ENCODE measurements at places on chromosomes 4 and X. TPM values are rescaled to one million over a fixed set of nuclear protein-coding genes. Genes with fewer than 3 reads are reported as not detected.

Gene MAGEA8
- not detected for total RNA-seq

Gene NUDT11
- 0.83 TPM for total RNA-seq

Gene OPHN1
- 0.09 TPM for total RNA-seq

Gene FMR1NB
- not detected for total RNA-seq

Gene TREX2
- 3.1 TPM for total RNA-seq

Gene EVC2
- 0.69 TPM for total RNA-seq

Gene ZC4H2
- 17.3 TPM for total RNA-seq

Gene TCEAL3
- 6.1 TPM for total RNA-seq

Gene CD38
- total RNA-seq = 99.9 TPM

Gene STOX2
- total RNA-seq = not detected

Gene AMOT
- total RNA-seq = 1.1 TPM

Gene RS1
- not detected for total RNA-seq

DNA sequence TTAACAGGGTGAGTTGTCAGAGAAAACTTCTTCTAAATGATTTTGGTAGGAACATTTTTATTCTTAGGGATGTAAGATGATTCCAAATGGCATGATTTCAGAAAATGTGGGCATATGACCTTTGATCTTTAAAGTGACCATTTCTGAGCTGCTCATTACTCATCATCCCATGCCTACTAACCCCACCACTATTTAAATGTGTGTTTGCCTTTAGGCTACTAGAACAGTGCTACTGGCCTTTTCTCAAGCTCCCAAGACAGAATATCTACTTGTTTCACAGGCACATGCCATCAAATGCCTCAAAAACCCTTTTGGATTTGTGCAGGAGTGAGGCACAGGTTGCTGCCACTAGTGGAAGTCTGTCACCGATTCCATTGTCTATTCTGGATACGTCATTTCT lies 428.2 kb downstream of the ADAM29 start:
- no peak for DNase-seq

GRCh38 chrX:151973851-151974335 lies 583 bp downstream of the GABRE start:
- no peak for DNase-seq

- no peak for DNase-seq
Observed at GRCh38 chr4:15402974-15403373, 24.9 kb upstream of the C1QTNF7 start.

DNA sequence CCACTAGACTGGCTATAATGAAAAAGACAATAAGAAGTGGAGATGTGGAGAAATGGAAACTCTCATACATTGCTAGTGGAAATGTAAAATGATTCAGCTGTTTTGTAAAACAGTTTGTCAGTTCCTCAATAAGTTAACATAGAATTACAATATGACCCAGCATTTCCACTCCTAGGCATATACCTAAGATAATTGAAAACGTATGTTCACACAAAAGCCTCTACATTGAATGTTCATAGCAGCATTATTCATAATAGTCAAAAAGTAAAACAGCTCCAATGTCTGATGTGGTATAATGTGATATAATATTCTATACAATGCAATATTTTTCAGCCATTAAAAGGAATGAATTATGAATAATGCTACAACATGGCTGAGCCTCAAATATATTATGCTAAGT lies 10.2 kb downstream of the EDA start:
- no peak for DNase-seq

DNA sequence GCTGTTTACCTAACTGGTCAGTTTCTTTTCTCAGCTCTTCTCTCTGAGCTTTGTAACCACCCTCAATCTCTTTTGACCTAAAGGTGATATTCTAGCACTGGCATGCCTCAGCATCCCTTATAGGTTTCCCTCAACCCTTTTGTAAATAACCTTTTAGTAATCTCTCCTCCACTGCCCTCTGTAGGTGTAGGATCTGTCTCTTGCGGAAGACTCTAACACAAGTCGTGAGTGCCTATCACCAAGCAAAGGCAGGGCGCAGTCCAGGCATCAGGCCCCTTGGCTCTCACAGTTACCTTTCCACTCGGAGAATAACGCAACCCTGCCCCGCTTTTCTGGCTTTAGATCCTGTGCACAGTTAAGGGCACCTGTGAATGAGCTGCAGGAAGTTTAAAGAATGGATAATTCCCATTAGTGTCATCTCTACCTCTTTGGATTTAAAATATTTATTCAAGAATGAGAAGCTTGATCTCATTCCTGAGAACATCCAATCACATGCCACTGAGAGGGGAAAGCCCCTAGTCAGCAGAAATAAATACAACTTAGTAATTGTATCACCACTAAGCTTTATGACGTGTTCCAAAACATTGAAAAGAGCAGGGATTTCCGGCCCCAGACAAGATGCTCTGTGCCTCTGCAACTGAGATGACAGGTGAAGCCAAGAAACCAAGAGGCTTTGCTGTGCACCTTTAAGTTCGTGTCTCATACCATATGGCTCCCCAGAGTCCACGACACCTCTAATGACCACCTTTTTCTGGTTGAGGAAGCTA lies 58.8 kb downstream of the SPINK2 start:
- DNase-seq = no peak

DNA sequence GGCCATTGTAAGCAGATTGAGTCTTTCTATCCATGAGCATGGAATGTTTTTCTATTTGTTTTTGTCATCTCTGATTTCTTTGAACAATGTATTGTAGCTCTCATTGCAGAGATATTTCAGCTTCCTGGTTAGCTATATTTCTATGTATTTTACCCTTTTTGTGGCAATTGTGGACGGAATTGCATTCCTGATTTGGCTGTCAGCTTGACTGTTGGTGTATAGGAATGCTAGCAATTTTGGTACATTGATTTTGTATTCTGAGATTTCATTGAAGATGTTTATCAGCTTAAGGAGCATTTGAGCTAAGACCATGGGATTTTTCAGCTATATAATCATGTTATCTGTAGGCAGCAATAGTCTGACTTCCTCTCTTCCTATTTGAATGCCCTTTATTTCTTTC lies 154.6 kb downstream of the GUCY2F start:
- no peak for DNase-seq

DNA sequence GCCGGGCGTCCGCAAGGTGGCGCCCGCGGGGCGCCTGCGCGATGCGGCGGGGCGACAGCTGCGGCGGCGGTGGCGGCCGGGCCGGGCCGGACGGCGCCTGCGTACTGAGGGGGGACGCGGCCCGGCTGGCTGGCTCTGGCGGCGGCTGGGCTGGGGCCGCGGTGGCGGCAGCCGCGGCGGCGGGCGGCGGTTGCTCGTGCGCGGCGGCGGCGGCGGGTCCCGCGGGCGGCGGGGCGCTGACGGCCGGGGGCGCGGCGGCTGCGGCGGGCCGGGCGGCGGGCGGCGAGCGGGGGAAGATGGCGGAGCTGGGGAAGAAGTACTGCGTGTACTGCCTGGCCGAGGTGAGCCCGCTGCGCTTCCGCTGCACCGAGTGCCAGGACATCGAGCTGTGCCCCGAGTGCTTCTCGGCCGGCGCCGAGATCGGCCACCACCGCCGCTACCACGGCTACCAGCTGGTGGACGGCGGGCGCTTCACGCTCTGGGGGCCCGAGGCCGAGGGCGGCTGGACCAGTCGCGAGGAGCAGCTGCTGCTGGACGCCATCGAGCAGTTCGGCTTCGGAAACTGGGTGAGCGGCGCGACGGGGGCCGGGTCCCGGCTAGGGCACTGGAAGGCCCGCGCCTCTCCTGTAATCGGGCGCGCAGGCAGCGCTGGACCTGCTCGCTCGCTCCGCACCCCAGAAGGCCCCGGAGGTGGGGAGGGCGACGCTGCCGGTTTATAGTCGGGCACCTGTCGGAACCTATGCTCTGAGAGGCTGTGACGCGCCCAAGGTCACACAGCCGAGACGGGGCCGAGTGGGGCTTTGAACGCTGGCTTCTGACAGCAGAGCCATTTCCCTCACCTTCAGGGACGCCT lies at the start of gene TADA2B:
TADA2B (plus strand) TSS at position 89 of the 853 bp plus-strand sequence; CDS start at position 297, 208 bp downstream.
- DNase-seq = peak; percentile 75

DNA sequence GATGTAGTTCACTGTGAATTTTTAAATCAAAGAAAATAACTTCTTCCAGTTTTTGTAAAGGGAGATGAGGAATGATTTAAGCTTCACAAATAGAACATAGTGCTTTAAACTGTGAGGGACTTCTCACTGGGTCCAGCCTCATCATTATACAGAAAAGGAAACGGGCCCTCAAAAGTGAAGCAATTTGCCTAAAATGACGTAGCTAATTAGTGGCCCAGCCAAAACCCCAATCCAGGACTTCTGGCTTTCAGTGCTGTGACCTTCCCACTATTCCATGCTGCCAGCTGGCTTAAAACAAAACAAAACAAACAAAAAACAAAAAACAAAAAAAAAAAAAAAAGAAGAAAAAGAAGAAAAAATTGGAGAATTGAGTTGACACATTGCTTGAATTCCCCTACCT lies 45.0 kb upstream of the STOX2 start:
- no peak for DNase-seq

GRCh38 chrX:15194146-15194545 lies 75.7 kb downstream of the ASB9 start:
- no peak for DNase-seq

- no peak for DNase-seq
Observed at GRCh38 chr4:41734371-41734770, 14.2 kb downstream of the PHOX2B start.

DNA sequence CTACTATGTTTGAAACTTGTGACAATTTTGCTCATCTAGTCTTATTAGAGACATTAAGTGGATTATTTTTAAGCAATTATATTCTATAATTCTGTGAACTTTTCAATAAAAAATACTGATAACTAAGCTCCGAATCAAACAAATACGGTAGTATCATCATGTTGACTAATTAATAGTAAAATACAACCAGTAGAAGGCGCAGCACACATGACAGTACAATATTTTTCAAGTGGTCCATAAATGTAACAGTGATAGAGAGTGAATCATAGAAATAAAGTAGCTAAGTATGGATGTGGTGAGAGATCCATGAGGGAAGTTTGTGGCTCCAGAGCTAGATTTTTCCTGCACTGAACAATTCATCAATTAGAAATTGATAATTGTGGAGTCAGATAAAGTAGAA lies 666.2 kb downstream of the KCTD8 start:
- DNase-seq = no peak

DNA sequence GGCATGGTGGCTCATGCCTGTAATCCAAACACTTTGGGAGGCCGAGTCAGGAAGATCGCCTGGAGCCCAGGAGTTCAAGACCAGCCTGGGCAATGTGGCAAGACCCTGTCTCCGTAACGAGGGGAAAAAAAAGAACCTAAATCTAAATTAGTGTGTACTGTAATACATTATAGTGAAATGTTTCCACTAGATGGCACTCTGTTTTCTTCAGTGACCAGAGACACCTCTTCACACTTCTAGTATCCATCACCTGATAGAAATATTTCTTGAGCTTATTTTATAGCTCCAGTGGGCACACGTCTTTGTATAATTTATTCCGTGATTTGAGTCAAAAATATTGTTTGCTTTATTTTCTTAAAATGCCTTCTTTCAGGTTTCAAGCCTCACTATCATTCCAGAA lies 600.9 kb upstream of the DIPK2B start:
- DNase-seq = no peak

DNA sequence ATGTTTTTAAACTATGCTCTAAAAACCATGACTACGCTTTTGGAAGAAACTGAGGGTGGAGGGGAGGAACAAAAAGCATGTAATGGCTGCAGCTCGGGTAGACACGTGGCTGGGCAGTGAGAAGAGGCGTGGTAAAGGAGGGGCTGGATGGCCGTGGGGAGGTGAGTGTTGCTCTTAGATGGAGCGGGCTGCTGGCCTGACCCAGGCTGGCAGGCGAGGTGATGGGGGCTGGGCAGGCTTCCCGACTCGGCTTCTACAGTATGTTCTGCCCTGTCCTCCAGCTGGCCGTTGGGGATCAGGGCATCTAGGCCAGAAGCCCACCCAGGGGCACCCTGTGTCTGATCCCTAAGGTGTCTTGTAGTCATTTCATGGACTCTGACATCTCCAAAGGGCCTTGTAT lies 60.7 kb downstream of the EFHC2 start:
- DNase-seq = no peak

GRCh38 chrX:110853610-110854009 lies 58.0 kb upstream of the CHRDL1 start:
- DNase-seq = no peak

GRCh38 chr4:143514901-143515300 lies 1.4 kb downstream of the SMARCA5 start:
- DNase-seq = no peak

DNA sequence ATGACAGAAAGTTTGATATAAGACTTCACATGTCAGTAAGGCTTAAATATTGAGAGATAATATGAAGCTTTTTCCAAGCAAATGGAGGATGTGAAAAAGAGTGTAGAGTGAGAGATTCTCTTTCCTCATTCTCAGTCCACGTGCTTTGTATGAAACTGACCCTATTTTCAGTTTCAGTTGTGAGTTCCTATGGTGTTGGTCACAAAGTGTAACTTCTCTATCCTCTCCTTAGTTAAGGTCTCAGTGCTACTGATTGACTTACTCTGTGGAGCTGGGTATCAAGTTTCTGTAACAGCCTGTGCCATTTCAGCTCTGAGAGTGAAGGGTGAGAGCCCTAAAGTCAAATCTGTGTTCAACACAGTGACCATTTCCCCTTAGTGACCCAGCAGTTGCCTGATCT lies 277.2 kb downstream of the EPHA5 start:
- no peak for DNase-seq

DNA sequence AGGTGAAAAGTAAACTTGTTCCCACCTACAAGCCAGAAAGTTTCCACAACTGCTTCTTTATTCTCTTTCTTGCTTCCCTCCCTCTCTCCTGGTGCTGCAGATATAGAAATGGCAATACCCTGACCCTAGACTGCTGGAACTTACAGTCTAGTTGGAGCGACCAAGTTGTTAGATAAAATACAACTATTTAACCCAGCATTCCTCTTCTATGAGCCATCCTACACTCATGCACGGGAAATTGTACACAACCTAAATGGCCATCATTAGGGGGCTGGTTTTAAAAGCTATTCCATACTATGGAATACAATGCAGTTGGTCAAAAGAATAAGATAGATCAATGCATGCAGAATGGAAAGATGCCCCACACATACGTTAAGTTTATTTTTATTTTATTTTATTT lies 41.1 kb downstream of the PJA1 start:
- no peak for DNase-seq

DNA sequence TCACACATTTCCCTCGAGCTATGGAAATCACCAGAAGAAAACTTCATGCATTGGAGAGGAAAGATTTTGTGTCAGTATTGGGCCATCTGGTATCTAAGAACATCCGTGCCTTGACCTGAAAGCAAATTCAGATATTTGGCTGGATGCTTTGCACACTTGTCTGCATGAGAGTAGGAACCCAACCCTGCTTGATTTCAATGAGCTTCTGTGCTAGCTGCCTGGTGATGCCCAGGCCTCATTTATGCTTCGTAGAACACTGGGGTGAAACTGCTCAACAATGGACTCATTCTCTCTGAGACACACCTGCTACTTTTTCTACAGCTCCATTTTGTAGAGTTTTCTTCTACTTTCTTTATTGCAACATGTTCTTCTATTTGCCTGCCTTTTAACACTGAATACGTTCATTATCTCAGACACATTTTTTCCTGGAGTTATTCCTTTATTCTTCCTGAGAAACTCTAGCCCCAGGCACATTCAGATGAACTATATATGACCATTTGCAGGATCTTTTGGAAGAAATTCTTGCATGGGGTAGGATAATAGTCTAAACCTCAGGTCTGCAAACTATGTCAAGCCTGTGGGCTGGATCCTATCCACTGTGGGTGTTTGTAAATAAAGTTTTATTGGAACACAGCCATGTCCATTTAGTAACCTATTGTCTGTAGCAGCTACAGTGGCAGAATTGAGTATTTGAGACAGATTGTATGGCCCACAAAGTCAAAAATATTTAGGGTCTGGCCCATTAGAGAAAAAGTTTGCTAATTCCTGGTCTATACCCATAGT lies 83.8 kb upstream of the CLCN4 start:
- no peak for DNase-seq

- DNase-seq = no peak
Observed at GRCh38 chr4:8730159-8730558, 137.6 kb downstream of the CPZ start.

Measured in activated naive CD8-positive, alpha-beta T cell treated with anti-CD3 and anti-CD28 coated beads, Interleukin-2, amount 10 ng/mL, durations not matched to agents 7 days and 5 days (primary cell).